PC-3 (cell line): ENCODE measurements at places on chromosomes 16 and 17. TPM values are rescaled to one million over a fixed set of nuclear protein-coding genes. Genes with fewer than 3 reads are reported as not detected.
A peak's percentile ranks its signal among the peaks of the same experiment; 100 is the strongest.

Gene CEP112
- total RNA-seq, result 3.3 and 6.5 TPM in 2 replicates

- peaks cover 25% of the 10 kb centered on the region for H3K4me1 ChIP-seq
- DNase-seq, result peak; percentile 54
- H3K27me3 ChIP-seq, result no peaks in the 10 kb centered on the region
- no peaks in the 10 kb centered on the region for H3K36me3 ChIP-seq
Measured at GRCh38 chr17:61309362-61310256, 90.0 kb upstream of the TBX2 start.

- H3K36me3 ChIP-seq, result no peaks in the 10 kb centered on the region
- no peaks in the 10 kb centered on the region for H3K27me3 ChIP-seq
- no peak overlapping the region for H3K4me3 ChIP-seq
- no peak overlapping the region for H3K27ac ChIP-seq
- DNase-seq, result no peak
- no peaks in the 10 kb centered on the region for H3K4me1 ChIP-seq
Measured at GRCh38 chr16:75702242-75702641, 981 bp upstream of the DUXB start.

- peak overlapping the region; percentile 90 for H3K27ac ChIP-seq
- peak; percentile 100 for DNase-seq
- peaks cover 23% of the 10 kb centered on the region for H3K4me1 ChIP-seq
- peak overlapping the region; percentile 46; the same call in 1 of the 2 replicates for H3K4me3 ChIP-seq
Measured at GRCh38 chr17:56699186-56699894, 105.8 kb downstream of the NOG start.

Gene CDH8
- 1.3 and 5.7 TPM in 2 replicates for total RNA-seq

GRCh38 chr16:19559242-19559910, 3.9 kb downstream of the VPS35L start:
- no peaks in the 10 kb centered on the region for H3K36me3 ChIP-seq
- H3K27me3 ChIP-seq, result no peaks in the 10 kb centered on the region
- peak; percentile 74 for DNase-seq
- no peaks in the 10 kb centered on the region; the same call in 1 of the 2 replicates for H3K4me1 ChIP-seq
